ENCODE measurements at places on chromosomes 3 and 15. TPM values are rescaled to one million over a fixed set of nuclear protein-coding genes. Genes with fewer than 3 reads are reported as not detected.

- no peaks in the 10 kb centered on the region for H3K36me3 ChIP-seq
- H3K27me3 ChIP-seq: no peaks in the 10 kb centered on the region
- H3K27ac ChIP-seq: peak overlapping the region; percentile 29
- peaks cover 36% of the 10 kb centered on the region for H3K4me1 ChIP-seq
- no peak overlapping the region for H3K4me3 ChIP-seq
- DNase-seq: no peak
Measured at GRCh38 chr15:78455749-78456148, 17.7 kb downstream of the IREB2 start.

DNA sequence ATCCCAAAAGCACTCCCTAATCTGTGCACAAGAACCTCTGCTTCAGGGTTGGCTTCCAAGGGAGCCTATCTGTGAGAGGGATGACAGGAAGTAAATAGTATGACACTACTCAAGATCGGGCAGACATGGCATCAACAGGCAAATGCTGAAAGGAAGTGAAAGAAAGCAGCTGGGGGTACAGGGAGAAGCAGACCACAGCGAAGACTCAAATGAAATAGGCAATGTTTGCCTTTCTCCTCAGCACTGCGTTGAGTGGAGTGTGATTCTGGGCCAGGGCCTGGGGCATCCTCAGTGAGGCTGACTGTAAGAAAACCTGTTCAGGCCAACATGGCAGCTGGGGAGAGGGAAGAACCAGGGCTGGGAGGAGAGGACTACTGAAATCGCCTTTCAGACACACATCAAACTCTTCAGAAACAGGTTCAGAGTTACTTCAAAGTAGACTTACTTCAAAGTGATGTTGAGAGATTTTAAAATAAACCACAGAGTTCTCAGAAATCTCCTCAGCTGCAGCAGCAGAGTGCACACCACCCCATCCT, 96.6 kb downstream of the SLC9A9 start:
- no peak overlapping the region for H3K4me3 ChIP-seq
- H3K4me1 ChIP-seq: no peaks in the 10 kb centered on the region
- DNase-seq: no peak
- no peaks in the 10 kb centered on the region for H3K36me3 ChIP-seq

- H3K4me3 ChIP-seq: no peak overlapping the region
- no peak for DNase-seq
- H3K36me3 ChIP-seq: no peaks in the 10 kb centered on the region
- H3K27ac ChIP-seq: no peak overlapping the region
- H3K27me3 ChIP-seq: no peaks in the 10 kb centered on the region
Measured at GRCh38 chr3:4601892-4602291, 108.7 kb downstream of the ITPR1 start.

DNA sequence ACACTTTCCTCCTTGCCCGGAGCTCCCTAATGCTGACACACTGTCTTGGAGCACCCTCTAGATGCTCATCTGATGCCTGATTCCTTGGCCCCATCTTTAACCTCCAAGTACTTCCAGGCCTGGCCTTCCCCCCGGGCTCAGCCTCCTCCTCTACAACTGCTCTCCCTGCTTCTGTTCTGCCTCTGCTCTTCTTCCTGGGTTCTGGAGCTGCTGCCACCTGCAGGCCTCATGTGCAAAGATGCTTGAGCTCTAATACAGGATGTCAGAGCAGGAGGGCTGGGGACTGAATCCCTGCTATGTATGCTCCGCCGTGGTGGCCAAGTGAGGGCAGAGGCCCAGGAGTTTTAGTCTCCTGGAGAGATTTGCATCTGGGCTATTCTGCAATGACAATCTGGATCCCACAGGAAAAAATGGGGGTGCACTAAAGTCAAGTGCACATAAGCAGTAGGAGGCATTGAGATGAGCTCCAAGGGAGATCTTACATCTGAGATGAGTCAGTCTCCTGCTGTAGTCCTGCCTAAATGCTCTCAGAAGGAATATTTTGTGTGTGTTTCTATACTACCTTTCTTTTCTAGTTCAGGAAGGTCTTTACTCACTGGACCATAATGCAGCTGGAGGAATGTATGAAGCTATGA, 296.3 kb downstream of the UACA start:
- no peak overlapping the region for H3K4me3 ChIP-seq
- H3K27ac ChIP-seq: no peak overlapping the region
- no peaks in the 10 kb centered on the region for H3K4me1 ChIP-seq
- peak; percentile 76 for DNase-seq
- no peaks in the 10 kb centered on the region for H3K27me3 ChIP-seq

- peaks cover 19% of the 10 kb centered on the region for H3K4me1 ChIP-seq
- no peak overlapping the region for H3K27ac ChIP-seq
- no peak overlapping the region for H3K4me3 ChIP-seq
- no peaks in the 10 kb centered on the region for H3K36me3 ChIP-seq
- DNase-seq: peak; percentile 60
- H3K27me3 ChIP-seq: no peaks in the 10 kb centered on the region
Measured at GRCh38 chr3:128278761-128279600, 125.7 kb downstream of the EEFSEC start.

GRCh38 chr15:69854001-69854400, 243.7 kb downstream of the TLE3 start:
- H3K36me3 ChIP-seq: no peaks in the 10 kb centered on the region
- H3K27me3 ChIP-seq: no peaks in the 10 kb centered on the region
- DNase-seq: no peak
- H3K4me3 ChIP-seq: no peak overlapping the region

- no peaks in the 10 kb centered on the region for H3K36me3 ChIP-seq
- peak overlapping the region; percentile 13 for H3K4me3 ChIP-seq
- peak; percentile 52 for DNase-seq
- peaks cover 35% of the 10 kb centered on the region for H3K4me1 ChIP-seq
- peak overlapping the region; percentile 61 for H3K27ac ChIP-seq
Measured at GRCh38 chr3:184602372-184603150, 41.0 kb downstream of the EPHB3 start.

- no peaks in the 10 kb centered on the region for H3K27me3 ChIP-seq
- no peak for DNase-seq
- H3K4me1 ChIP-seq: no peaks in the 10 kb centered on the region
- H3K36me3 ChIP-seq: no peaks in the 10 kb centered on the region
- no peak overlapping the region for H3K27ac ChIP-seq
Measured at GRCh38 chr3:59937201-59937600, 887.4 kb upstream of the CFAP20DC start.

DNA sequence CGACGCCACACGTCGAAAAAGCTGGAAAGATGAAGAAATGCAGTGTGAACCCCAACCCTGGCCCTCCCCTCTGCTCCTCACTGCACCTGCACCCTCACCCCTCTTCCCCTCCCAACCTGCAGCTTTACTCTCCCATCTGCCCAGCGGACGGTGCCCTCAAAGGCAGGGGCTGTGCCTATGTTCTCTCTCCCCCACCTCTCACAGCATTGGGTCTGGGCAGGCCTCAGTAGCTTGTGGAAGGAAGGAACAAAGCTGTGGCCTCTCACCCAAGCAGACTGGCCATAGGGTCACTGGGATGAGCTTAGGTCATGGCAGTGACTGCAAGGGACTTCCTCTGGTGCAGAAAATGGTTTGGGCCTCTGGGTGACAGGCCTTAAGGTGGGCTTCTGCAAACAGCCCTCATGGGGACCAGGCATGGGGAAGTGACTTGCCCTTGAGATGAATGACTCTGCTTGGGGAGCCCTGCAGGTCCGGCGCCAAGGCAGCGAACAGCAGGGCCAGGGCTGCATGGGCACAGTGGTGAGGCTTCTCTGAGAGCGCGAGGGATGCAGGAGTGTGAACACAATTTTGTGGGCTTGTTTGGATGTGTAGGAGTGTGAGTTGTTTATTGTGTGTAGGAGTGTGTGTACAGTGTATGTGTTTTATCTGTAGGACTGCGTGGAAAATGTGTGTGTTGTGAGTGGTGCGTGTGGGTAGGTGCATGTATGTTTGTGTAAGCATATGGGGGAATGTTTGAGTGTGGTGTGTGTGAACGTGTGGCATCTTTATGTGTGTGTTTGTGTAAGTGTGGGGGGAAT, 29.2 kb downstream of the SRPRB start:
- no peak for DNase-seq
- H3K36me3 ChIP-seq: no peaks in the 10 kb centered on the region
- no peak overlapping the region for H3K27ac ChIP-seq
- H3K27me3 ChIP-seq: no peaks in the 10 kb centered on the region
- H3K4me3 ChIP-seq: no peak overlapping the region

- no peak overlapping the region for H3K4me3 ChIP-seq
- no peak for DNase-seq
- no peaks in the 10 kb centered on the region for H3K4me1 ChIP-seq
Measured at GRCh38 chr3:141905129-141905528, 28.7 kb downstream of the ATP1B3 start.

DNA sequence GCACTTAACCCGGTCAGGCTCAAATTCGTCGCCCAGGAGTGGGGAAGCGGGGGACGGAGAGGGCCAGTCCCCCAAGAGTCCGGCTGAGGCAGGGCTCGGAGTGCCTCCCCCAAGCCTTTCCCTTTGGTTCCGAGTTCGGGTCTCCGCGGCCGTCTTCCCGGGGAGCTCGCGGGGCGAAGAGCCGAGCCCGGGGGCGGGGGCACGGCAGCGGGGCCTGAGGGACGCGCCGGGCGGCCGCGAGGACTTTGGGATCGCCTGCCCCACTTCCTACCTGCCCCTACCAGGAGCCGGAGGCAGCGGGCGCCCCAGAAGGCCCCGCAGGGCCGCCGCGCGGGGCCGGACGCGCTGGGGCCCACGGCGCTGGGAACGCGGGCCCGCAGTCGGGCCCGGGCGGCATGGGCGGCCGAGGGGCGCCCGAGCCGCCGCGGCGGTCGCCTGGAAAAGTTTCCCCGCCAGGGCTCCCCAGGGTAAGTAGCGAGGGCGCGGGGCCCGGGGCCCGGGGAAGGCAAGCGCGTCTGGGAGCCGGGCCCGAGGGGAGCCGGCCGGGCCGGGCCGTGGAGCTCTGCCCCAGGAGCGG, 2.8 kb downstream of the FURIN start:
- no peaks in the 10 kb centered on the region for H3K27me3 ChIP-seq
- peak overlapping the region; percentile 80 for H3K4me3 ChIP-seq
- H3K4me1 ChIP-seq: peaks cover 30% of the 10 kb centered on the region

- no peak overlapping the region for H3K27ac ChIP-seq
- no peak for DNase-seq
- no peaks in the 10 kb centered on the region for H3K36me3 ChIP-seq
- no peak overlapping the region for H3K4me3 ChIP-seq
- H3K27me3 ChIP-seq: no peaks in the 10 kb centered on the region
Measured at GRCh38 chr15:68489421-68489820, 57.5 kb upstream of the ITGA11 start.

GRCh38 chr15:58876306-58877106, 57.0 kb downstream of the SLTM start:
- H3K27me3 ChIP-seq: no peaks in the 10 kb centered on the region
- no peak for DNase-seq
- no peak overlapping the region for H3K4me3 ChIP-seq

DNA sequence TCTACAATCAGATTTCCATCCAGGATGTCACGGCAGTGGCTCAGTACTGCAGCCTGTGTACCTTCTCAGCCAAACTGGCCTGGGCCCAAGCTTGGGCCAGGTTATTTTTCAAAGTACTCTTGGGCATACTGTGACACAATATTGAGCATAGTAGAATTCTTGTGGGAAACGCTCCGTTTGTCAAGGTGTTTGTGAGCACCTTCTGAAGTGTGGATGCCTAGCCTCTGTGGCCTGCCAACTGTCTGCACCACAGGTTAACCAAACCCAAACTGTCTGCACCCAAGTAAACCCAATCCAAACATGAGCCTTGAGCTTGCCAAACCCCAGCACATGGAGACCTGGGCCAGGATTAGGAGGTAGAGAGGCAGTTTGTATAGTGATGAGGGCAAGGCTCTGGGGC, 25.4 kb downstream of the CTDSPL start:
- no peak overlapping the region for H3K4me3 ChIP-seq
- H3K36me3 ChIP-seq: no peaks in the 10 kb centered on the region
- H3K27me3 ChIP-seq: no peaks in the 10 kb centered on the region

- peaks cover 7% of the 10 kb centered on the region for H3K4me1 ChIP-seq
- H3K27ac ChIP-seq: no peak overlapping the region
Measured at GRCh38 chr15:98958918-98959639, 48.5 kb downstream of the PGPEP1L start.

GRCh38 chr3:110332629-110333028, 739.0 kb upstream of the NECTIN3 start:
- H3K27ac ChIP-seq: no peak overlapping the region
- H3K4me3 ChIP-seq: no peak overlapping the region
- H3K27me3 ChIP-seq: no peaks in the 10 kb centered on the region
- no peaks in the 10 kb centered on the region for H3K4me1 ChIP-seq

GRCh38 chr3:114861666-114862065, 285.4 kb downstream of the ZBTB20 start:
- H3K27me3 ChIP-seq: no peaks in the 10 kb centered on the region
- H3K36me3 ChIP-seq: no peaks in the 10 kb centered on the region
- H3K4me3 ChIP-seq: no peak overlapping the region
- DNase-seq: no peak
- no peaks in the 10 kb centered on the region for H3K4me1 ChIP-seq

DNA sequence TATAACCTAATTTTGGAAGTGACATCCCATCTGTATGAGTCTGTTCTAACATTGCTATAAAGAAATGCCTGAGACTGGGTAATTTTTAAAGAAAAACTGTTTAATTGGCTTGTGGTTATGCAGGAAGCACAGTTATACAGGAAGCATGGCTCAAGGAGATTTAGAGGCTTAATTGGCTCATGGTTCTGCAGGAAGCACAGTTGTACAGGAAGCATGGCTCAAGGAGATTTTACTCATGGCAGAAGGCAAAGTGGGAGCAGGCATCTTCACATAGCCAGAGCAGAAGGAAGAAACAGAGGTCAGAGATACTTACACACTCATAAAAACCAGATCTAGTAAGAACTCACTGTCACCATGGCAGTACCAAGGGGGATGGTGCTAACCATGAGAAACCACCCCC, 193.1 kb upstream of the ADAMTS9 start:
- H3K27ac ChIP-seq: no peak overlapping the region
- no peak overlapping the region for H3K4me3 ChIP-seq
- H3K27me3 ChIP-seq: no peaks in the 10 kb centered on the region
- no peak for DNase-seq

GRCh38 chr3:133540896-133541674, 32.4 kb upstream of the CDV3 start:
- H3K27ac ChIP-seq: no peak overlapping the region
- H3K4me3 ChIP-seq: no peak overlapping the region
- no peaks in the 10 kb centered on the region for H3K36me3 ChIP-seq
- H3K4me1 ChIP-seq: peaks cover 6% of the 10 kb centered on the region
- no peak for DNase-seq

The GOLGA6B gene
- total RNA-seq: 7.4 TPM

The BUB1B gene
- 66.2 TPM for total RNA-seq

The CCR9 gene
- total RNA-seq: not detected

The NANOGP8 gene
- 9.6 TPM for total RNA-seq

The STOML1 gene
- total RNA-seq: 20.1 TPM

The A4GNT gene
- not detected for total RNA-seq

The FAM107A gene
- total RNA-seq: 14.8 TPM

Data from testis (tissue), 5 donors.